ENCODE measurements at places on chromosomes 6 and 20. TPM values are rescaled to one million over a fixed set of nuclear protein-coding genes. Genes with fewer than 3 reads are reported as not detected.

DNA sequence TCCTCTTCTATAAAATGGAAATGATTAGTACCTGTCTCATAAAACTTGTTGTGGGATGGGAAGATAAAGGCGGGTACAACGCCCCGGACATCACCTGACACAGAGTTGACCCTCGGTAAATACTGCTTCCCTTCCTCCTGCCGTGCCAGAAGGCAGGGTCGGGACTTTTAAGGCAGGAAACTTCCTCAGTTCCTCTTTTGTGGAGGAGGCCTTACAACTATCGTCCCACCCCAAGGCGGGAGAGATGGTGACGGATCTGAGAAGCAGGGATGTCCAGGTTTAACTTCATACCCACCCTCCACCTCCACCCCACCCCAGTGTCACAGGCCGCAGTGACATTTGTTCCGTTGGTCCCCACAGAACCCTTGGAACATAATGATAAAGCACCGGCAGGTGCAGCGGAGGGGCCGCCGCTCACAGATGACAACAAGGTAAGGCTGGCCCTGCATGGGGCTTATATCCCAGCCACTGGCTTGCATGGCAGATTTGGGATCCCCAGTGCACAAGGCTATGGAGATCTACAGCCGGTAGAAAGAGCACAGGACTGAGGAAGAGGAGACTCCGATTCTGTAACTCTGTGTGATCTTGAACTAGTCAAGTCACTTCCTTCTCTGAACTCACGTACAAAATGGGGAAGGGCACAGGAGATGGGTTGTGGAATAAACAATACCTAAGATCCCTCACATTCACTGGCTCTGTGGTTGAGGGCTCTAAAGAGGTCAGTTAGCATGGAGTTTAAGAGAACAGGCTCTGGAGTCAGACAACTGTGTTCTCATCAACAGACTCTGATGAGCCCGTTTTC is 764 bp downstream of the DNTTIP1 start:
- no peak for DNase-seq

DNA sequence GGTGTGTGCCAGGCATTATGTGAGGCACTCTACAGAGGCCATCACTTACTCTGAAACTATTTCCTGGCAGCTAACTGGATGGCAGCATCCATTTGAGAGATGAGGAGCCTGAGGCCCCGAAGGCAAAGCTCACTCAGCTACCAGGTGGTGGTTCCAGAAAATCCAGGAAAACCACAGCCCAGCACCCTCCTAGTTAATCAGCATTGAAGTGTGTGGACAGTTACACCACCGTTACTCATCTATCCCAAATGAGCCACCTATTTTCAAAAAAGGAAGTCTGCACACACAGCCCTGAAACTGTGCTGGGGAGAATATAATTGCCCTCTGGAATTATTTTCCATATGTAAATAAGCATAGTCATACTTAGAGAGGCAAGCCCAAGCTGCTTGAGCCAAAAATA is 67.4 kb downstream of the CNBD2 start:
- no peak for DNase-seq

GRCh38 chr6:20850686-20851416 is 316.6 kb downstream of the CDKAL1 start:
- no peak for DNase-seq

DNA sequence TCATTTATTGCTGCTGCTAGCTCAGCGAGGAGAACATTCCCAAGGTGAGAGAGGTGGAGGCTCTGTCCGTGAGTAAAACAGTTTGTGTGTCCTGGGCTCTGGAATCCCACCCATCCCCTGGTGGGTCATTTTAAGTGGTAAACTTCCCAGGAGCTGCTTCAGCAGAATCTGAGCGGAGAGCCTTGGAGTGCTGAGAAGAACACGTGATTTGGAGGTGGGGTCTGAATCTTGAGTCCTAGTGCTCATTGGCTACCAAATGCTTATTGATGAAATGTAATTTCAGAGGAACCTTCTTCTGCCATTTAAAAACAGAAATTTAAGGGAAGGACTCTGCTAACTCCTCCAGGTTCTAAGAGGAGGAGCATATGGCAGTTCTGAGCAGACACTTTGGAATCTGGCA is 132.4 kb downstream of the CDH26 start:
- no peak for DNase-seq

Gene KIAA1586
- 3.8 TPM for polyA plus RNA-seq

Gene LZTS3
- 77.9 TPM for polyA plus RNA-seq

Gene OXT
- not detected for polyA plus RNA-seq

Measured in brain (organoid and tissue), 16 donors.